Upper lobe of right lung (tissue), 1 donor: ENCODE measurements at places on chromosomes 12 and 14.

GRCh38 chr14:39322807-39323206 lies 89.1 kb downstream of the MIA2 start:
- DNase-seq: no peak

- no peak for DNase-seq
These were observed 94.0 kb downstream of the NUAK1 start for GRCh38 chr12:106044773-106045172.

GRCh38 chr12:95593266-95593871 lies 42.1 kb upstream of the USP44 start:
- DNase-seq: no peak

- peak; percentile 69 for DNase-seq
These were observed 442 bp downstream of the FLVCR2 start for GRCh38 chr14:75578786-75579337.

DNA sequence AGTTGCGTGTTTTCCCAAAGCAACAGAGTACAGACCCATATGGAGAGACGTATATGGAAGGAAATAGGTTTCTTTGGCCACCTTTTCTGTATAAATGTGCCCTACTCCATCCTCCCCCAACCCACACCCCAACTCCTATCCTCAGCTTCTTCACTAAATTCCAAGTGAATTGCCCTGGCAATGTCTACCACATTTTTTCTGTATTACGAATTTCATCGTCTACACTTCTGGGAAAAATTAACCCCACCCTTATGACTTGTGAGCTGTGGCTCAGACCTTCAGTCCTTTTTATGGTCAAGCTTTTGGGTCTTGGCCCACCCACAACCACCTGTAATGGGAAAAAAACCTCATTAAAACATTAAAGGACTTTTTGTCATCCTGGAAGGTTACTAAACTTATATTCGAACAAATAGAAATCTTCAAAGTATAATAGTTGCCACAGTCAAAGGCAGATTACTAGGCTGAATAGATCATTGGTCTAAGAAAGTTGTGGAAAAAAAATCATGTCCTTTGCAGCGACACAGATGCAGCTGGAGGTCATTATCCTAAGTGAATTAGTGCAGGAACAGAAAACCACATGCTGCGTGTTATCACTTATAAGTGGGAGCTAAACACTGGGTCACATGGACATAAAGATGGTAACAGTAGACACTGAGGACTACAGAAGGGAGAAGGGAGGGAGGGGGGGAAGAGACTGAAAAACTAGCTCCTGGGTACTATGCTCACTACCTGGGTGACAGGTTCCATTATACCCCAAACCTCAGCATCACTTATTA lies 15.7 kb upstream of the NFKBIA start:
- DNase-seq: no peak

GRCh38 chr12:52477651-52478050 lies 4.0 kb upstream of the KRT6C start:
- DNase-seq: no peak

- no peak for DNase-seq
These were observed 2.6 kb upstream of the ANKLE2 start for GRCh38 chr12:132764231-132764630.

DNA sequence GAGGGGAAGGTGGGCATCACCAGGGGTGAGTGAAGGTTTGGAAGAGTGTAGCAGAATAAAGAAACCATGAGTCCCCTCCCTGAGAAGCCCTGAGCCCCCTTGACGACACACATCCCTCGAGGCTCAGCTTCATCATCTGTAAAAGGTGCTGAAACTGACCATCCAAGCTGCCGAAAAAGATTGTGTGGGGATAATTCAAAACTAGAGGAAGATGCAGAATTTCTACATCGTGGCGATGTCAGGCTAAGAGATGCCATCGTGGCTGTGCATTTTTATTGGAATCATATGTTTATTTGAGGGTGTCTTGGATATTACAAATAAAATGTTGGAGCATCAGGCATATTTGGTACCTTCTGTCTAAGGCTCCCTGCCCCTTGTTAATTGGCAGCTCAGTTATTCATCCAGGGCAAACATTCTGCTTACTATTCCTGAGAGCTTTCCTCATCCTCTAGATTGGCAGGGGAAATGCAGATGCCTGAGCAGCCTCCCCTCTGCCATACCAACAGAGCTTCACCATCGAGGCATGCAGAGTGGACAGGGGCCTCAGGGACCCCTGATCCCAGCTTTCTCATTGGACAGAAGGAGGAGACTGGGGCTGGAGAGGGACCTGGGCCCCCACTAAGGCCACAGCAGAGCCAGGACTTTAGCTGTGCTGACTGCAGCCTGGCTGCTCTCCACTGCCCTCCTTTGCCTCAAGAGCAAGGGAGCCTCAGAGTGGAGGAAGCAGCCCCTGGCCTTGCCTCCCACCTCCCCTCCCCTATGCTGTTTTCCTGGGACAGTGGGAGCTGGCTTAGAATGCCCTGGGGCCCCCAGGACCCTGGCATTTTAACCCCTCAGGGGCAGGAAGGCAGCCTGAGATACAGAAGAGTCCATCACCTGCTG lies 7.0 kb downstream of the SERPINA1 start:
- no peak for DNase-seq

- peak; percentile 76 for DNase-seq
These were observed 1.4 kb downstream of the DENND5B start for GRCh38 chr12:31589598-31589903.

DNA sequence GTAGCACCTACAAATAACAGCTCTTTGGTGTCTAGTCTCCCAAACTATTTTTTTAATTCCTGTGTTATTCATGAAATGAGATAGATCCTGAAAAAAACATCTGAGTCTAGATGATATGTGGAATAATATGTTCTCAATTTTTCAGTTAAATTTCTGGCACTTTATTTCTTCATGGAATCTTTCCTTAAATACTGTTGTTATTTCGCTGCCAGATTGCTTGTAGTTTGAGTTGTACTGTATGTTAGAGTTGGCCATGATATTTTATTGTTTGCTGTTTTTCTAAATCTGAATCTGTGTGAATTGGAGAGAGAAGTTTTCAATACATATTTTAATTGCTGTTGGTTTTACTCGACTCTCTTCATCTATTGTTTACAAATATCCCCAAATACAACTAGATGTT lies 500.5 kb downstream of the EGLN3 start:
- DNase-seq: no peak
